Muscle of arm (tissue), 14 donors: ENCODE measurements at places on chromosomes 6 and 20.

GRCh38 chr6:142827369-142827768, 117.6 kb downstream of the HIVEP2 start:
- no peak for DNase-seq

DNA sequence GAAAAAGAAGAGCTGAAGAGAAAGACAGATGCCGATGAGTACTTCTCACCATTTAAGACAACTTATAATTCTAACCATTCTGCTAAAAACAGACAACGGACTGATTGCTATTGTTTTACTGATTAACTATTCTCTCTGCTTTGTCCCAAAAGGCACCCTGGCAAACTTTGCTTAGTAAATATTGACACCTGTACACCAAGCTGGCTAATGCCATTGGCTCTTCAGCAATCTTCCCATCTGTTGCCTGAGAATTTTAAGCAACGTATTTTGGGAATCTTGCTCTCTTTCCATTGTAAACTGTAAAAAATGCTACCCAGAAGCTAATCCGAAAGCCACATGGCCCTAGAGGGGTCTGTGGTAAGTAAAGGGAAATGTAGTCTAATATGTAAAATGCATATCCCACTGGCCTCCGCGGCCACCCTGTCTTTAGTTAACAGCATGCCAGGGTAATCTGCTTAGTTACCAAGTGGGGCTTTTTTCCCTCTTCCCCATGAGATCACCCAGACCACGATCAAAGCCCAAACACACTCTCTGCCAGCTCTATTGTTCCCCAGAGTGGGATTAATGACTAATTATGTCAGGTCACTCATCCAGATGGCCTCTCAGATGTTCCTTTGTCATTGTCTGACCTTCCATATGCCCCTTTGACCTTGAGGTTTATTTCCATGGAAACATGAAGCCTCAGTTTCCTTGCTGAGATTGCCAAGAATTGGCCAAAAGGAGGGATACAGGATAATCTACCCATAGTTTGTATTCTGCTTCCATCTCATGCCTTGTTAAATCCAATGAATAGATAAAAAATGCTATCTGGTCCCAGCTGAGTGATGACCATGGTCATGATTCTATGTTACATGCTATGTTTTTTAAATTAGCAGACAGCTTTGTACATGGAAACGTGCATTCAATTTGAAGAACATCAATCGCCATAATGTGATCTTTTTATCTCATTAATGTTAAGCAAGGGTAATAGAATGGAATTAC, 216.4 kb upstream of the MCHR2 start:
- no peak for DNase-seq

GRCh38 chr6:3623451-3624249, 127.9 kb downstream of the PXDC1 start:
- DNase-seq, result no peak

- no peak for DNase-seq
Observed at GRCh38 chr6:37739618-37740017, 41.9 kb upstream of the MDGA1 start.

DNA sequence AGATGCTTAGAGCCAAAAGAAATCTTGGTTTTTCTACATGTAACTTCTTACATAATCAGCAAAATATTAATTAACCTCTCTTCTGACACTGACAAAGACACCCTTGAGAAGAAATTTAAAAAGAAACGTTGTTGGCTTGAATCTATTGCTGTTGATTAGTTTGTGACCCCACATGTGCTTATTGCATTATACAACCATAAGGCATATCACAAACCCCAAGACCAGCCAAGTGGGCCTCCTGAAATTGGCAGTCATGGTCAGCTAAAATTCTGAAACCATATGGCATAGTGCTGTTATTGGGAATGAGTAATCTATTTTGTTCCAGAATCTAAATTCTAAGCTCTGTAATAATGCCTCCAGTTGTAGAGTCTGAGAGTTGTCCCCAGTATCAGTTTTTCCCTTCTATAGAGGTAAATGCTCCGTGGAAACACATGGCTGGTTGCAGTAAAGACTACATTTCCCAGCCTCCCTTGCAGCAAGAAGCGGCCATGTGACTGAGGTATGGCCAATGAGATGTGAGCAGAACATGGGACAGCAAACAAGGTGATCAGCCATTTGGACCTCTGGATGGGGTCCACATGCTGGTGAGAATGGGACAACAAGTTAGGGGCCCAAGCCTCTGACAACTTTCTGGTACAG, 42.3 kb upstream of the PTPN1 start:
- peak; percentile 69 for DNase-seq

GRCh38 chr6:24214984-24215383, 89.0 kb downstream of the NRSN1 start:
- no peak for DNase-seq

DNA sequence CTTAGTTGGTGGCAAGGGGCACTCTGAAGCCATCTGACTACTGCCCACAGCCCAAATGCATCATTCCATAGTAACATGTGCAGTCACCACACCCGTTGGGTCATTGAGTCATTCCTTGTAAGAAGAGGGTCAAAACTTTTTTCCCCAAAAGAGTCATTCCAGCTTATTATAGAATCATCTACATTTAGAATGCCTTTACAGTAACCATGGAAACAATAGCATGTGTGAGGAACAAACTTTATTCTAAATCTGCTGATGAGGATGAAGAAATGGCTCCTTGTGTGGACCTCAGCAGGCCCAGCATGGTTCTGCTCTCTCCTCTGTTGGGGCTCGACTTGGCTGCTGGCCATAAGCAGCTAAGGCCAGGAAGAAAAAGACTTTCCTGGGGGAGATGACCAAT, 111.2 kb upstream of the PTPRT start:
- no peak for DNase-seq

DNA sequence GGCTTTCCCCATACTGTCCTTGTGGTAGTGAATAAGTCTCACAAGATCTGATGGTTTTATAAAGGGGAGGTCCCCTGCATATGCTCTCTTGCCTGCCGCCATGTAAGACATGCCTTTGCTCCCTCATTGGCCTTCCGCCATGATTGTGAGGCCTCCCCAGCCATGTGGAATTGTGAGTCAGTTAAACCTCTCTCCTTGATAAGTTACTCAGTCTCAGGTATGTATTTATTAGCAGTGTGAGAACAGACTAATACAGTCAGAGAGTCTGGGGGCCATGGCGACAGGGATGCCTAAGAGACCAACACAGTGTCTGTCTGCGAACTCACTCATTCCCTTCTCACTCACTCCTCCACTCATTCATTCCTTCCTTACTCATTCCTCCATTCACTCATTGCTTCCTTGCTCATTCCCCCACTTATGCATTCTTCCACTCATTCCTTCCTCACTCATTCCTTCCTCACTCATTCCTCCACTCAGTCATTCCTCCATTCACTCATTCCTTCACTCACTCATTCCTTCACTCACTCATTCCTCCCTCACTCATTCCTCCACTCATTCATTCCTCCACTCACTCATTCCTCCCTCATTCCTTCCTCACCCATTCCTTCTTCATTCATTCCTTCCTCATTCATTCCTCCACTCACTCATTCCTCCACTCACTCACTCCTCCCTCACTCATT, 137.5 kb upstream of the AGPAT4 start:
- DNase-seq, result no peak

GRCh38 chr6:14269436-14269835, 151.9 kb downstream of the CD83 start:
- DNase-seq, result no peak

GRCh38 chr6:26543953-26544352, 5.8 kb downstream of the HMGN4 start:
- DNase-seq, result no peak

DNA sequence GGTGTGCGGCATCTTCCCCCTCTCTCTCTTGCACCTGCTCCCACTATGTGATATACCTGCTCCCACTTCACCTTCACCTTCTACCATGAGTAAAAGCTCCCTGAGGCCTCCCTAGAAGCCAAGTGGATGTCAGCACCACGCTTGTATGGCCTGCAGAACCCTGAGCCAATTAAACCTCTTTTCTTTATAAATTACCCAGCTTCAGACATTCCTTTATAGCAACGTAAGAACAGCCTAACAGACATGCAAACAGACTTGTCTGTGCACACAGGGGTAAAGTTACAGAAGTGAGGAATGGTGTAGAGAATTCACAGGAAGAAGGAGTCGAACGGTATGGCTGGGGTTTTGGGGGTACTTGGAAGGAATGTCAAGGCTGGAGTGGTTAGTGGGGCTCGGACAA, 14.8 kb upstream of the TGM2 start:
- DNase-seq, result no peak

GRCh38 chr6:122710908-122711635, 68.4 kb upstream of the FABP7 start:
- DNase-seq, result no peak

- DNase-seq, result peak; percentile 28
Observed at GRCh38 chr6:6546318-6547109, 42.0 kb upstream of the LY86 start.

DNA sequence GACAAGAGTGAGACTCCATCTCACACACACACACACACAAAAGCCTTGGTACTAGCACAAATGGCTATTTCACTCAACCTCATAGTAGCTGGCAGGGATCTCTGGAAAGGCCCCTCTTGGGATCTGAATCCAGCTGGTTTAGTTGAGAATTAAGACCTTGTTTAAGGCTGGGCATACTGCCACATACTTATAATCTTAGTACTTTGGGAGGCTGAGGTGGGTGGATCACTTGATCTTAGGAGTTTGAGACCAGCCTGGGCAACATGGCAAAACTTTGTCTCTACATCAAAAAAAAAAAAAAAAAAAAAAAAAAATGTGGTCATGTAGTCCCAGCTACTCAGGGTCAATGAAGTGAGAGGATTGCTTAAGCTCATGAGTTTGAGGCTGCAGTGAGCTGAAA, 628.3 kb downstream of the MMUT start:
- no peak for DNase-seq

GRCh38 chr6:169868458-169868857, 117.0 kb downstream of the ERMARD start:
- DNase-seq, result peak; percentile 19

GRCh38 chr6:148217921-148218320, 124.7 kb upstream of the SASH1 start:
- DNase-seq, result no peak

GRCh38 chr6:36813526-36813925, 25.7 kb downstream of the CPNE5 start:
- DNase-seq, result no peak

DNA sequence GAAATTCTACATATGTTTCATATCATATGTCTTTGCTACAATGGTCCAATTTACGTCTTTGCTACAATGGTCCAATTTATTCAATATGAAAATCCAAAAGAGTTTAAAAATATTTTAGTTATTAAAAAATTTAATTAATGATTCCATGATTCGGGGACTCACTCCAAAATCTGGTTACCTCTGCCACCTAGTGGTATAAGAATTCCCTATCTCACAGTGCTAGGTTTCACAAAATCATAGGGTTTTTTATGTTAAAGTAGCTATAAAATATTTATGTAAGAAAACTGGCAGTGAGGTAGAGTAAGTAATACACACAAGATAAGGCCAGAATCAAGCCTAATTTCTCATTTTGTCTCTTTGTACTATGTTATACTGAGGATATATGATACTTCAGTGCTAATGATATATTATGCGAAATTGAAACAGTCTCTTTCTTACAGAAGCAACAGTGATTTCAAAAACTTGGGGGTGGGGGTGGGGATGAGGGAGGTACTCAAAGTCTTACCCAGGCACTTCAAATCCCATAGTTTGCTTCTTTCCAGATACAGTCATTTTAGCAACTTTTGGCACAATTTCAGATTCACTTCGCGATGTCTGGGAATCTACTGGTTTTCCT, 52.3 kb downstream of the HBS1L start:
- DNase-seq, result peak; percentile 3

DNA sequence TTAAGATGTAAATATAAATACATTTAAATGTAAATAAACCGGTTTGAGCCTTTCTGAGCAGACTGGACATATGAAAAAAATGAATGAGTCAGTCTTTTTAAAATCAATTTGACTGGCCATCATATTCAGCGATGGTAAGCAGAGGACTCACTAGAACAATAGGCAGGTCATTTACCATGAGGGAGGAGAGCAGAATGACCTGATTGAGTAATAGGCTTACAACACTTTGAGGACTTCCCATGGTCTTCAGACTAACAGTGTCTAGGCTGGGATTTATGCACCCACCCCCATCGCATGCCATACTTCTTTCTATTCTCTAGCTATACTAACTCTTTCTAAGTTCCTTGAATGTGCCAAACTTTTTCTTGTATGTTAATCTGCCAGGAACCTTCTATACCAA, 241.9 kb upstream of the RAB32 start:
- no peak for DNase-seq

DNA sequence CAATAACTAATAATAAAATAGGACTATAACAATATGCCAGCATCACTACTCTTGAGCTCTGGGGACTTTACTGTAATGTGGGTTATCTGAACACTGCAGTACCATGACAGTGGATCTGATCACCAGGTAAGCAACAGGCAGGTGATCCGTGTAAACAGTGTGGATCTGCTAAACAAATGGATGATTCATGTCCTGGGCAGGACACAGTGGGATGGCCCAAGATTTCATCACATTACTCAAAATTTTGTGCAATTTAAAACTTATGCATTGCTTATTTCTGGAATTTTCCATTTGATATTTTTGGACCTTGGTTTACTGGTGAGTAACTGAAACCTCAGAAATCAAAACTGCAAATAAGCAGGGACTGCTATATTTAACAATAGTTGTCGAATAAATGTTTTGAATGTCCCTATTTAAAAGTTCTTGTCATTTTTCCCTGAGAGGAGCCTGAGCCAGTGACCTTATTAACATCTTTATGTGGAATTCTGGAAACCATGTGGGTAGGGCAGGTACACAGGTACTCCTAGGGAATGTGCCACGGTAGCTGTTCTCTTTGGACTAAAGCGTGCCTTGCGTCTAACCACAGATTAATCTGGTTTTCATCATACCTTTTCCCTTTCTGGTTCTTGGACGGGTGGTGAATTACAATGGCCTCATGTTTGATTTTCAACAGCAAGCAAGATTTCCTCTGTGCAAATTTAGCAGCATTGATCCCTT, 214.5 kb upstream of the SASH1 start:
- DNase-seq, result no peak
